ENCODE measurements at places on chromosomes 16 and 17.

- no peak for DNase-seq
These were observed 8.9 kb downstream of the BAIAP2 start for GRCh38 chr17:81043725-81044427.

- DNase-seq: no peak
These were observed 71.5 kb downstream of the TAOK1 start for GRCh38 chr17:29461483-29462206.

DNA sequence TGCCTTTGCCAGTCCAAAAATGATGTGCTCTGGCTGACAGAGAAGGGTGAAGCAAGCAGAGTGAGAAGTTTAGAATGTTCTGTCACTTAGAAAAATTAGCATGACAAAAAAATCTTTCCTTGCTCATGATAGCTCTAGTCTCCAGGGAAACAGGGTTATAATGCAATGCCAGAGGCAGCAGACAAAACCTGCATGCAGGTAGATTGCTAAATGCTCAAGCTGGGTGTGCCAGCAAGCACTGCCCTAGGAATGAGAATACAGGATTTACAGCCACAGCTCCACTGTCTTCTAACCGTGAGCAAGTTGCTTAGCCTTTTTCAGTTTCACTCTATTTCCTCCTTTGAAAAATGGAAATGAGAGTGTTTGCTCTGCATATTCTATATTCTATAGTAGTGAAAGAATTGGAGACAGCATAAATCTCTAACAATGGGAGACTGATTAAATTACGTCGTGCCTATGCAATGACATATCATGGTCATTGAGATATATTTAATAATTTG, 516.6 kb upstream of the C16orf82 start:
- no peak for DNase-seq

DNA sequence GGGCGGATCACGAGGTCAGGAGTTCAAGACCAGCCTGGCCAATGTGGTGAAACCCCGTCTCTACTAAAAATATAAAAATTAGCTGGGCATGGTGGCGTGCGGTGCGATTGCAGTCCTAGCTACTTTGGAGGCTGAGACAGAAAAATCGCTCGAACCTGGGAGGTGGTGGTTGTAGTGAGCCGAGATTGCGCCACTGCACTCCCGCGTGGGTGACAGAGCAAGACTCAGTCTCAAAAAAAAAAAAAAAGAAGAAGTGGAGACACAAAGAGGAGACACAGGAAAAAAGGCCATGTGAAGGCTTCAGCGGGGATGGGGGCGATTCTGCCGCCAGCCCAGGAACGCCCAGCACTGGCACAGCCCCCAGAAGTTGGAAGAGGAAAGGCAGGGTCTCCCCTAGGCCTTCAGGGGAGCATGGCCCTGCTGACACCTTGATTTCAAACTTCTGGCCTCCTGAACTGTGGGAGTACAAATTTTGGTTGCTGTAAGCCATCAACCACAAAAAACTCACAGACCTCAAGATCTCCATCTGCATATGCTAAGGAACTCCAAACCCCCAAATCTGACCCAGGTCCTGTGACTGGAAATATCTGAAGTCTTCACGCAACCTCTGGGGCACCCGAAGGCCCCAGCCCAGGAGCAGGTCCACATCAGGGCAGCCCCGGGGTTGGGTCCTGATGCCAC, 7.0 kb downstream of the SGSH start:
- DNase-seq: no peak

GRCh38 chr16:9957002-9957401, 225.2 kb downstream of the GRIN2A start:
- no peak for DNase-seq

DNA sequence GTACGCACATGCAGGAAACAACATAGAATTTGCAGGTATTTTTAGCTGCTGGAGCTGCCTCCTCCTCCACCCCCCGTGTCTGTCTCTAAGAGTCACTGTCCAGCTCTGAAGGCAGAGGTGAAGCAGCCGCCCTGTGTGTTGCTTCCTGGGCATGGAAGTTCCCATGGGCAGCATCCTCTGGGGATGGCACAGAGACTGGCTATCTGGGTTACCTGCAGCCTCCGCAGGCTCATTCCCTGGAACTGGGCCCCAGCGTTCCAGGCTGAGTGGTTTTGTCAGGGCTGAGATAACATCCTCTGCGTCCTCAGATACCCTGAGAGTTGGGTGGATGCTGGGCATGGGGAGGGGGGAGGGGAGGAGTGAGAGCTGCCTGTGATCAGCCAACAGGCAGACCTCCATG, 41.5 kb upstream of the MRTFB start:
- no peak for DNase-seq

DNA sequence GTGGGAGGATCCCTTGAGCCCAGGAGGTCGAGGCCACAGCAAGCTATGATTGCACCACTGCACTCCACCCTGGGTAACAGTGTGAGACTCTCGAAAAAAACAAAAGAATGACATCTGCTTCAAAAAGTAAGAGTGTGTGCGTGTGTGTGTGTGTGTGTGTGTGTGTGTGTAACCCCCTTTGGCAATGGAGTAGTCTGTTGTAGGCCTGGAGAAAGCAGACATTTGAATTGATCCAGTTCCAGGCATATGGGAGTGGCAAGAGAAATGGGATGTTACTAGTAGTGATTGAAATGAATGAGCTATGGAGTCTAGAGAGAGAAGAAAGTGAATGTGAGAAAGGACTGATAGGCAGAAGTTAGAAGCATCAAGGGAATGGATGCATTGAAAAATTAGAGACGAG, 9.9 kb downstream of the CASC3 start:
- DNase-seq: no peak

GRCh38 chr17:21001111-21001812, 41.5 kb downstream of the USP22 start:
- DNase-seq: no peak

DNA sequence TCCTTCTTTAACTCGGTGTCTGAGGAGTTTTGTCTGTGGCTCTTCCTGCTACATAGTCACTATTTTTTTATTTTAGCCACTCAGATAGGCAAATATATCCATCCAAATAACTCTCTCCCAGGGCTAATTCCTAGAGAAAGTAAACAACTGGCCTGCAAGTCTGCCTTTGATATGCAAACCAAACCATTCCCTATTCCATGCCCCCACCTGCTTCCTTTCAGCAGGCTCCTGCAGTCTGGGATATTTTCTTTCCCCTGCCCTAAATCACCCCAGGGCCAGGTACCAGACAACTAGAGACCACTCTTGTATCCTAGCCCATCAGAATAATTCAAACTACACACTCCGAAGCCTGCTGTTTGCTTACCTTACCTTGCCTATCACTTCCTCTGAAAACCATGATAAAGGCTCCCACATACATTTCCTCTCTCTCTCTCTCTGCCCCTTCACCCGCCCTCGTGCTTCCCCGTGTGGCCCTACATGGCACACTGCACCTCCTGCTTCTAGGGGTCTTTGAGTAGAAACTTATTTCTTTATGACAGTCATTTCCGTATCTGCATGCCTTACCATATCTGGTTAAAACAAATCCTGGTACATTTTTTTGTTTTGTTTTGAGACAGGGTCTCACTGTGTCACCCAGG, 8.3 kb downstream of the CD300H start:
- no peak for DNase-seq

- DNase-seq: no peak
These were observed 74.4 kb downstream of the NETO2 start for GRCh38 chr16:47069313-47069712.
